ENCODE measurements at places on chromosomes 13 and 19.
A peak's percentile ranks its signal among the peaks of the same experiment; 100 is the strongest.

GRCh38 chr13:47794963-47795362 is 206.1 kb downstream of the SUCLA2 start:
- DNase-seq = no peak

DNA sequence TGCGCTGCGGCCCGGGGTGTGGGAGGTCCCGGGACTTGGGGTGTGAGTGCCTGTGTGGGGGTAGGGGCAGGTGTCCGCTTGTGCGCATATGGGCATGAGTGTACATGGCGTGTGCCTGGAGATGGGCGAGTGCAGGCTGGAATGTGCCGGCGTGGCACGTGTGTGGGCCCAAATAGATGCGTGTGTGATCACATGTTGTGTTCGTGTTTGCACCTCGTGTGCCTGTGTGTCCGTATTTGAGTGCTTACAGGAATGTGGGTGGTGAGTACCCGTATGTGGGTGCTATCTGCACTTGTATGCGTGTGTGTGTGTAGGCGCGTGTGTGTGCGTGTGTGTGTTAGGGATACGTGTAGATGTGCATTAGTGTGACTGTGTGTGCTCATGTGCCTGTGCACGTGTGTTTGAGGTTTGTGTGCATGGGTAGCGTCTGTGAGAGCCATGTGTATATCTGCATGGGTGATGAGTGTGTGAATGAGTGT is 3.4 kb downstream of the ZNF536 start:
- no peak for DNase-seq

- no peak for DNase-seq
These were observed 204.7 kb downstream of the SHISA2 start for GRCh38 chr13:25847145-25847544.

DNA sequence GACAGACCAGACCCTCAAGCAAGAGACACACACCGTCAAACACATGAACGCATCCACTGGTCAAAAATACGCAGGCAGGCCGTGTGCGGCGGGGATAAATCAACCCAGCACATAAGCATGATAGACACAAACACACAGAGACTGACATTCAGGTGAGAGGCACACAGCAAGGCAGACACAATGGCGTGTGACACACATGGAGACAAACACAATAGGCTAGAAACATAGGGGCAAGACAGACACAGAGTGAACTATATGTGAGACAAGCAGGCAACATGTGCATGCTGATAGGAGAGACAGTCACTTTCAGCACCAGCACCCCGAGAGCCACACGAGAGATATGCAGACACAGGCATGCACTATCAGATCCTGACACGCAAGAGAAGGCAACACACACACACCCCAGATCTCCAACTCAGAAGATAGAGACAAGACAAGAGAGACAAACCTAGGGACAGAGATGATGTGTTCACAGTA is 6.9 kb upstream of the JUNB start:
- DNase-seq = no peak

- DNase-seq = no peak
These were observed 2.2 kb upstream of the LSR start for GRCh38 chr19:35246466-35247092.

DNA sequence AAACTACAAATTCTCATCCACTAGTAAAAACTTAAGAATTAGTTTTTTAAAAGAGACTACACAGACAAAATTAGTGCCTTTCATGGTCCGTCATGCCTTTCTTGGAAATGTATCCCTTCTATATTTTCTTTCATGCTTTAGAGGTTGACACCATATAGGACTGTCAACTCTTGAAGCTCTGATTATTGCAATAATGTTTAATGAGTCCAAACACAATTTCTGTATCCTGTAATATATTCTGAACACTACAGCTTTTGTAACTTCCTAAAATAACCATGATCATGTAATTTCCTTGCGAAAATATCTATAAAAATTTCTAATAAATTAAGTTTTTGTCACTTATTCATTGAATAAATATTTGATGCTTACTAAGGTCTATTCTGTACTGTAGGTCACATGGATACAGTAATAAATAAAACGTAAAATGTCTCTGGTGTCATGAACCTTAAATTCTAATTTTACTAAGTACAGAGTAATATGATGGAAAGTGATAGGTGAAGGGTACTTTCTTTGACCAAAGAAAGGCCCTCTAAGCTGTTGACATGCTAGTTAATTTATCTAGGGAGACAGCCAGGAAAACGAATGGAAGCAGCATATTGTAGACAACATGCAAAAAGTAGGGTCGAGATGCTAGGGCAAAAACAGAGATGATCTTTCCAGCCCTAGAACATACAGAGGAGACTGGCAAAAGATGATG is 687.3 kb upstream of the PCDH9 start:
- DNase-seq = no peak

GRCh38 chr13:55038230-55038629 is 2009.6 kb downstream of the OLFM4 start:
- DNase-seq = no peak

DNA sequence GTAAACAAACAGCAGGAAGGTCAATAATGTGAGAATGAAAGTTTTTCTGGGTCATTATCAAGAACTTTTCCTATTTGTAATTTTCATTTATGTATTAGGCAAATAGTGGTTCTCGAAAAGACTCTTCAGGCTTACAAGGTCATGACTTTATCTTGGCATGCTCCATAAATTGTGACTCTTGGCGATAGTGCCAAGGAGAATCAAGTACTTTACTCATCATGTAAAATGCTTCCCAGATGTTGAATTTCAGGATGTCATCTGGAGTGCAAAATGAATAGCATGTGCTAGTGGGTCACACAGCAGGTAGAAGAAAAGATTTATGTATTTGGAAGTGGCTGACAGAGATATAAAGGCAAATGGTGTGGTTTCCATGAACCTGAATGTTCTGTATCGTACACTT is 1492.7 kb upstream of the PCDH20 start:
- DNase-seq = no peak

DNA sequence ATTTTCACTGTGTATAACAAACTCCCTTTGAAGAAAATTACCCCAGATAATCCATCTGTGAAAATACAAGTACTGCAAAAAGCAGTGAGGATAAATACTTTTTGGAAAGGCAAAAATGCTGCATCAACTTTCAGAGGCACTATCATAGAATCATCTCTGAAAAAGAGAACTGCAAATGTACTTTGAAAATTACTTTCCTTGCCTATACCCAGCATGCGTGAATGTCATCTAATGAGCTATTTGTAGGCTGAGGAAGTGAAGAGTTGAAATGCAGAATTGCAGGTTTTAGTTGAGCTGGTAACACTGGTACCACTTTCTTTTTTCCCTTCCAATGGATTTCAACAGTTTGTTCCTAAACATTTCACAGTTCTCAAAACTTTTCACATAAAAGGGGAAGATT is 196.7 kb downstream of the TBC1D4 start:
- DNase-seq = no peak

- peak; percentile 68 for DNase-seq
These were observed 6.7 kb upstream of the PCDH17 start for GRCh38 chr13:57624565-57625435.

DNA sequence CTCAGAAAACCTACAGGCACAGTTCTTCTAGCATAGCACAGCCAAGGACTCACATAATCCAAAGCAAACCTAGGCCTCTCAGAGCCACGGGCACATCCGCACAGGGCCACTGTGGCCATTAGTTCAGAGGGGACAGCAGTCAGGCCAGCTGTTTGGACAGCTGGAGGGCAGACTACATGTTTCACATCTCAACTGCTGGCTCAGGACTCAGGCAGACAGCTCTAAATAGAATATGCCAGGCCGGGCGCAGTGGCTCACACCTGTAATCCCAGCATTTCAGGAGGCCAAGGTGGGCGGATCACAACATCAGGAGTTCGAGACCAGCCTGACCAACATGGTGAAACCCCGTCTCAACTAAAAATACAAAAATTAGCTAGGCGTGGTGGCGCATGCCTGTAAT is 26.8 kb downstream of the SAFB2 start:
- no peak for DNase-seq

- no peak for DNase-seq
These were observed 12.7 kb downstream of the LAIR1 start for GRCh38 chr19:54352041-54352440.

- DNase-seq = no peak
These were observed 65.2 kb downstream of the TEX26 start for GRCh38 chr13:30997697-30998096.

GRCh38 chr13:96299235-96299634 is 209.3 kb downstream of the HS6ST3 start:
- DNase-seq = no peak

- no peak for DNase-seq
These were observed 2.2 kb downstream of the BST2 start for GRCh38 chr19:17402982-17403855.

DNA sequence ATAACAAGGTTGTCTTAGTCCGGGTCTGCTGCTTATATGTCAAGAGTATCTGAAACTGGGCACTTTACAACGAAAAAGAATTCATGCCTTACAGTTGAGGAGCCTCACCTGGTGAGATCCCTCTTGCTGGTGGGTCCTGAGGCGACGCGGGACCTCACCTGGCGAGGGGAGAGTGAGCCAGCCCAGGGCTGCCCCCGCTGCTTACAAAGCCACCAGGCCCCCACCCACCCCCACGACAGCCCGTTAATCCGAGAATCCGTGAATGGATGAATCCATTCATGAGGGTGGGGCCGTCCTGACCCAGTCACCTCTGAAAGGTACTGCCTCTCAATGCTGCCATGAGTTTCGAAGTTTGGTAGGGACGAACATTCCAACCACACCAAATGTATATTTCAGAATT is 54.0 kb upstream of the F7 start:
- no peak for DNase-seq

- peak; percentile 74 for DNase-seq
These were observed 8.8 kb downstream of the SCEL start for GRCh38 chr13:77544355-77544754.

GRCh38 chr19:39328046-39328705 is 7.5 kb upstream of the LRFN1 start:
- peak; percentile 65 for DNase-seq

DNA sequence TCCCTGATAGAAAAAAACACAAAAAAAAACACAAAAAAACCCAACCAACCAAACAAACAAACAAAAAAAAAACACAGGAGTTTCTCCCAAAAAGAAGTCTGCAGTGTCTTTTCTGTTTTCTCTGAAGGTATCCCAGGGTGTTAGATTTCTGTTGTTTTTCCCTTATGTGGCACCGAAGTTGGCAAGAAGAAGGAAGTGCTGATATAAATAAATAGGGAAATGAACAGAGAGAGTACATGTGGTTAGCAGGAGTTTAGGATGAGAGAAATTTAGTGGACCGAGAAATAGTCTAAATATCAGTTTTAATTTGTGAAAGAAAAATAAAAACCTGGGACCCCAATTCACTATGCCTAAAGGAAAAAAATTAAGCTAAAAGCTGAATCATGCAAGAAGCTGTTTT is 287.0 kb upstream of the SGCG start:
- DNase-seq = no peak

DNA sequence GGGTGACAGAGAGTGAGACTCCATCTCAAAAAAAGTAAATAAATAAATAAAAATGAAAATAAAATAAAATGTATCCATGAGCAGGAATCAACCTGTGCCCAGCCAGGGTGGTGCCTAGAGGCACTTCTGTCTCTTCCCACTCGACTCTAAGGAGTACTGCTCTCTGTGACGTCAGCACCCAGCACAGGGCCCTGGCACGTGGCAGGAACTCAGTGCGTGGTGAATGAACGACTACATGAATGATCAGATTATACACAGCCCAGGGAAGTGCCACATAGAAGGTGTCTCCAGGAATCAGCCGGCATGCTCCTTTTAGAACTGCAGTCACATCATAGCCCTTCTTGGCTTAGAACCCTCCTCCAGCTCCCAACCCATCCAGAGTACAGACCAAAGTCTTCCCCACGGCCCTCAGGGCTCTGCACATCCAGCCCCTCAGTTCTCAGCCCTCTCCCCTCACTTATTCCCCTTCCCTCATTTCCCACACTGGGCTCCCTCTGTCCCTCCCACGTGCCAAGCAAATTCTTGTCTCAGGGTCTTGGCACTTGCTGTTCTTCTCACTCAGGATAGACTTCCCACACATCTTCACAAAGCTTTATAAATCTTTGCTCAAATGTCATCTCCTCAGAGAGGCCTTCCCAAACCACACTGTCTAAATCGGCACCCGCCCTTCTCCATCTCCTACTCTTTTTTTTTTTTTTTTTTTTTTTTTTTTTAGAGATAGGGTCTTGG is 4.2 kb downstream of the CLIP3 start:
- DNase-seq = no peak

DNA sequence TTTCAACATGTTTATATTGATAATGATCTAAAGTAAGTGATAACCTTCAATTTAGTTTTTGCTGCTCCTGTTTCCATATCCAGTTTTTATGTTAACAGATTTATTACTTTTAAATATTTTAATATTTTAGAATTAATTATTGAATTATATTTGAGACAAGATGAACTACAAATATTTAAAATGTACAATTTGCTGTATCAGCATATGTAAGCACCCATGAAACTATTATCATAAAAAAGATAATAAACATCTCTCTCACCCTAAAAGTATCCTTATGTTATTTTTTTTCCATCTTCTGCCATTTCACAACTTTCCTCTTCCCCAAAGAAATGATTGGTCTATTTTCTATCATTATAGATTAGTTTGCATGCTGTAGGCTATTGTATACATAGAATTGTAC is 1426.6 kb upstream of the PRR20A start:
- no peak for DNase-seq

GRCh38 chr13:90293793-90294361 is 1053.6 kb upstream of the MIR17HG start:
- no peak for DNase-seq

GRCh38 chr13:107883561-107884175 is 331.7 kb downstream of the LIG4 start:
- DNase-seq = peak; percentile 77
